ENCODE measurements at places on chromosomes 16 and 17.

GRCh38 chr16:83215406-83216001, 588.7 kb downstream of the CDH13 start:
- peak; percentile 40 for DNase-seq

- DNase-seq = no peak
These were observed 5.8 kb downstream of the PRSS22 start for GRCh38 chr16:2852003-2852730.

DNA sequence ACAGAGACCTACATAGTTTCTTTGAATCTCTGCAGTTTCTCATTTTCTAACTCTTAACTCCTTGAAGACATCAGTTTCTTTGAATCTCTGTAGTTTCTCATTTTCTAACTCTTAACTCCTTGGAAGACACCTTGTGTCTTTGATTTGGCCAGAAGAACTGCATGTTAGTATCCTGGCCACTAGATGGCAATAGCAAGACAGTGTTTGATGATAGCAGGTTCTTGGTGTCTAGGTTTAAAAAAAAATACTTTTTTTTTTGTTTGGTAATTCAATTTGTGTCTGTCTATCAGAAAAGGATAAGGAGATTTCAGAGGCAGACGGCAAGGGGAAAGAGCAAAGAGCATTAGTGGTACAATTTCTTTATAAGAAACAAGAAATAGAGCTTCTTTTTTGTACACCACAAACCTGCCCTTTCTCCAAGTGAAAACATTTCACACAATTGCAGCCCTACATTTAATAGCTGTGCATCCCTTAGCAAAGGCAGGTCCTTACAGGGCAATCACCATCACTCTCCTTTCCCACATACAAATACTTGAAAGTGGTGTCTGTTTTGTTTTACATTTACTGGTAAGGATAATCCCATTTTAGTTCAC, 1324.9 kb upstream of the CDH8 start:
- no peak for DNase-seq

GRCh38 chr16:78576941-78577340, 477.5 kb downstream of the WWOX start:
- no peak for DNase-seq

DNA sequence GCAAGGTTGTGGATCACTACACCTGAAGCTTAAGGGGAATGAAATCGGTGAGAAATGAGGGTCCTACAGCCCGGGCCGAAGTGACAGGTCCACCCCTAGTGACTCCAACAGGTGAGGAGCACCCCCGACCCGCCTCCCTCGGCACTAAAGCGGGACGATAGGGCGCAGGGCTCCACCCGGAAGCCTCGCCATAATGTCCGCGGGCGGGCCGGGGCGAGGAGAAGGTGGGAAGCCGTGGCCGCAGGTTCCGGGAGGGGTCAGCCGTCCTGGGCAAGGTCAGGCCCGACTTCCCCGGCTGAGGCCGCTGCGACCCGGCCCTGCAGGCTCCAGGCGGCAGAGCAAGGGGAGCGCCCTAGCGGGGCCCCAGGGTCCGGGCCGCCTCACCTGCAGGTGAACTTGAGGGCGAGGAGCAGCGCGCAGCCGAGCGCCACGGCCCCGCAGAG, 543 bp downstream of the TXNDC11 start:
- DNase-seq = peak; percentile 49

GRCh38 chr16:80296034-80296433, 244.8 kb upstream of the DYNLRB2 start:
- no peak for DNase-seq

GRCh38 chr17:81925860-81926450, 1.6 kb downstream of the MAFG start:
- no peak for DNase-seq

- no peak for DNase-seq
These were observed 21.3 kb downstream of the C16orf95 start for GRCh38 chr16:87295661-87296531.

DNA sequence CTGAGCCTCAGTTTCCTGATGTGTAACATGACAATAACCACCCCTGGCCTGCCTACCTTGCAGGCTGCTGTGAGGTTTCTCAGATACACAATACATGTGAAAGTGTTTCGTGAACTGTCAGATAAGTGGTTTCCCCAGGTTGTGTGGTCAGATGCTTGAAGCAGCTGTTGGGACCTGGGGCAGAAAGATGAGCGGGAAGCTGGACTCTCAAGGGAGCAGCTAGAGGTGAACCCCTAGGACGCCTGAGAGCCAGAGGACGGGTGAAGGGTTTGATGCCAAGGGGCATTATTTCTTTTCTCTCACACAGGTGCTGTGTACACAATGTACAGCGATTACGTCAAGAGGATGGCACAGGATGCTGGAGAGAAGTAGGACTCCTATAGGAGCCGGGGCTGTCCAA, 2.3 kb downstream of the HIGD1B start:
- DNase-seq = no peak

- no peak for DNase-seq
These were observed 14.4 kb downstream of the RIPOR1 start for GRCh38 chr16:67543036-67543435.

DNA sequence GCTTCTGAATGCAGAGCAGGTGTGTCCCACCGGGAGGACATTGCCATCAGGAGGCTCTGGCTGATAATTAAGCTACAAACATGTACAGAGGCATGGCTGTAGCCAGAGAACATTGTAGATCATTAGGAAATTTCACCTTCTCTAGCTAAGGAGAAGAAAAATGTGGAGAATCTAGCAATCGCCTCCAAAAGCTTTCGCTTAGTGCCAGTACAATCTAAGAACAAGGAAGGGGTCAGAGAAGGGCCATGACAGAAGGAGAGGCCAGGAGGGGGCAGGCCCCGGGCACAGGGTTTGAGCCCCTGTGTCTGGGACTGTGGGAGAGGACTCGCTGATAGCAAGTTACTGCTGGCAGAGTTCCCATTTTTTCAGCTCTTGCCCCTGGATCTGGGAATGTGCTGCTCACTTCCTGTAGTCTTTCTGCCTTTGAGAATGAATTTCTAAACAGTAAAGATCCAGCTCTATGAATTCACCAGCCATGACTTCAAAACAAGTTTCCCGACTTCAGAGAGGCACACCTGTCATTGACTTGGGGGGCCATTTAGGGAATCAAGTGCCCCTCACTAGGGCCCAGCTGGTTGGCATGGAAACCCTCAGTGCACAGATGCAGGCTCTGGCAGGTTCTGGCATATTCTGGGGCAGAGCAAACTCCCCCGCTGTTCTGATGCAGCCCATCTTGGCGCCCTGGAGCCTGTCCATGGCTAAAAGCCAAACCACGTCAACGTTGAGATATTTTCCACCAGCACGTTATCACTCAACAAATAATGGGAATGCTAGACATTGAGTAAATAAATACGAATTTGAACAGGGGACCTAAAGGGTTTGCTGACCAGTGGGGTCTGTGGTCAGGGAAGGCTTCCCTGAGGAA, 59.5 kb upstream of the CACNG4 start:
- DNase-seq = no peak

- no peak for DNase-seq
These were observed 396.8 kb downstream of the NPIPA8 start for GRCh38 chr16:17939723-17940122.

- no peak for DNase-seq
These were observed 33.8 kb downstream of the MYH13 start for GRCh38 chr17:10339051-10339450.

GRCh38 chr17:48579760-48580554, 1.8 kb upstream of the HOXB4 start:
- DNase-seq = no peak

DNA sequence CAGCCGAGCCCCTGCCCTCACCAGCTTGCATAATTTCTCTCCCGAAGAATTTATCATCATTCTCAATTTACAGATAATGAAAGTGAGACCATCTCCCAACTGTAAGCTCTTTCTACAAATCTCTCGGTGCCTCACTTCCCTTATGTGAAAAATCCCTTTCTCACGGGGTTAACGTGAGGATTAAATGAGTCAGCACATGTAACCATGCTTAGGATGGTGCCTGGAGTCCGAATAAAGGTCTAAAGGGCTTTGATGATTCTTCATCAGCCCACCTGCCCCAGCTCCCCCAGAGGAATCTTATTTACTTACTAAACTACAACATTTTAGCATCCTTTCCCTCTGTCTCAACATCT, 24.8 kb upstream of the PIK3R6 start:
- DNase-seq = no peak

DNA sequence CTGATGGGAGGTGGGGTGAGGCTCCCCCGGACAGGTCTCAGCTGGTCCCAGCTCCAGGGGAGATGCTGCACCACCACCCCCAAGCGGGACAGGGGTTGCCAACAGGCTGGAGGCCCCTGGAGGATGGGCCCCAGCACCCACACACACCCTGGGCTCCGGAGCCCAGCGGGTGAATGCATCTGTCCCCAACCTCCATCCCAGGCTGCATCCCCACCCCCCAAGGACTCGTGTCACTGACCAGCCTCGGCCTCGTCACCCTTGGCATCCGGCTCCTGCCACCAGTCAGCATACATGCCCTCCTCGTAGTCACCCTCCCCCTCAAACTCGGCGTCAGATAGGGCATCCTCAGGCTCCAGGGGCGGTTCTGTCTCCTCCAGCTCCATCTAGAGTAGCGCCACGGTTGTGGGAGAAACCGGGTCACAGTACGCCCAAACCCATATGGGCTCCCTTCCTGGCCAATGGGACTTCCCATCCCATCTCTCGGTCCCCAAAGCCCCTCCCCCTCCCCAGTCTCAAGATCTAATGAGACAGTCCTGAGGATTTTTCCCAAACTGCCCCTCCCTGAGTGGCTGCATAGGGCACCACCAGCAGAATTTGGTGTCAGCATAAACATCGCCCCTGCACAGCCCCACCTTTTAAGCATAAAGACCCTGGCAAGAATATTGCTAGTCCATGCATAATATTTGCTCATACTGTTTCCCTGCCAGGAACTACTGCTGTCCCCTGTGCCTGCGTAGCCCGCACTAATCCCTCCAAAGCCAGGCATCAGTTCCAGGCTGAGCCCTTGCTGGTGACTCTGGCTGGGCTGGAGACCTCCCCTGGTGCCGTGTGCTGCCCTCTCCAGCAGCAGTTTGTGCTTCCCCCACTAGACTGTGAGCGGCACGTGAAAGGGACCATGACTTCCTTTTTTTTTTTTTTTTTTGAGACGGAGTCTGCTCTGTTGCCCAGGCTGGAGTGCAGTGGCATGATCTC, 8.4 kb downstream of the P3H4 start:
- DNase-seq = no peak

- DNase-seq = peak; percentile 88
These were observed 46.3 kb downstream of the VMP1 start for GRCh38 chr17:59753522-59754467.

DNA sequence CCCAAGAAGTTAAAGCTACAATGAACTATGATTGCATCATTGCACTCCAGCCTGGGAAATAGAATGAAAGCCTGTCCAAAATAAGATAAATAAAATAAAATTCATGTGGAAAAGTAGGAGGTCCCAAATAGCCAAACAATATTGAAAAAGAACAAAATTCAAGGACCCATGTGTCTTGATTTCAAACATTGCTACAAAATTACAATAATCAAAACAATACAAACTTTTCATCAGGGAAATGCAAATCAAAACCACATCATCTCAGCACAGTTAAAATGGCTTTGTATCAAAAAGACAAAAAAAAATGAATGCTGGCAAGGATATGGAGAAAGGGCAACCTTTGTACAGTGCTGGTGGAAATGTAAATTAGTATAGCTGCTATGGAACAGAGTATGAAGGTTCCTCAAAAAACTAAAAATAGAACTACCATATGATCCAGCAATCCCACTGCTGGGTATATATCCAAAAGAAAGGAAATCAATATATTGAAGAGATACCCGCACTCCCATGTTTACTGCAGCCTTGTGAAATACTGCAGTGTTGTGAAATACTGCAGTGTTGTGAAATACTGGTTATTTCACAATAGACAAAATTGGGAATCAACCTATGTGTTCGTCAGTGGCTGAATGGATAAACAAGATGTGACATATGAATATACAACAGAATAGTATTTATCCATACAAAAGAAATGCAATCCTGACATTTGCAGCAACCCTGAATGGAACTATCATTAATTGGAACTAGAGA, 24.5 kb upstream of the ZNF287 start:
- no peak for DNase-seq

- no peak for DNase-seq
These were observed 59.3 kb upstream of the BCO1 start for GRCh38 chr16:81179219-81179618.

Data from CD4-positive, alpha-beta T cell treated with Interleukin-21 for 1 hour (primary cell).